ENCODE measurements at places on chromosomes 2 and 18.

GRCh38 chr2:100928235-100928634 lies 73.9 kb upstream of the RPL31 start:
- no peak for DNase-seq

GRCh38 chr2:232543928-232544631 lies 4.6 kb downstream of the CHRNG start:
- no peak for DNase-seq

GRCh38 chr2:45715601-45716379 lies 64.3 kb downstream of the PRKCE start:
- no peak for DNase-seq

DNA sequence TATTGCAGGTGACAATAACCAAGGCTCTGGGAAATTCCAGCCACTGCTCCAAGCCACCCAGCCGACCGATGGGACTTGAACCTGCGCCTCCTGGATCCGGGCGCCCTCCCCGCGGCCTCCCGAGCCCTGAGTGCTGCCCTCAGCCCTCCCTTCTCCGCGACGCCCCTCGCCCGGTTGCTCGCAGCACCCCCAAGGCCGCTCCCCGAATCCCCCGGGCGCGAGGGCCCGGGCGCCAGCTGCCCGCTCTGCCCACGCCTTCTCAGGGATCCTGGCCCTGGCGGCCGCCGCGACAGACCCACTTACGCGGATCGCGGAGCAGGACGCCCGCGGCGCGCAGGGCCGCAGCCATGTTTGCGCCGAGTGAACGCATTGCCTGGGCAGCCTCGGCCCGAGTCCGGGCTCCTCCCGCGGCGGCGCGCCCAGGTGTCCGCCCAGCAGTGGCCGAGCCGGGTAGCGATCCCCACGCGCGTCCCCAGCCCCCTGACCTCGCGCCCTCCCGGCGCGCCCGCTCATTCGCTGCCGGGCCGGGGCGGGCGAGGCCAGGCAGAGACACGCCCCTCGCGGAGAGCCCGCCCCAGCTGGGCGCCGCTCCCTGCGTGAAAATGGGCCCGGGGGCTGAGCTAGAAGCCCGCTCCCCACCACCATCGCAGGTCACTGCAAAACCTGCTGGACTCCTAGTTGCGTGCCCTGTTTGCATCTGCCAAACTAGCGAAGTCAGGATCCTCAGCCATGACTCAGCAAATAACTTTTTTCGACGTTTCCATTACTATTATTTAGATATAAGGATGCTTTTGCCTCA lies at the start of gene FECH:
TSS of gene FECH (minus strand) at position 452 of the 799 bp plus-strand sequence. CDS start at position 370, 82 bp downstream.
- peak; percentile 41 for DNase-seq

GRCh38 chr18:50806208-50806616 lies 13.6 kb downstream of the MRO start:
- DNase-seq = no peak

GRCh38 chr18:9362869-9363268 lies 28.3 kb downstream of the TWSG1 start:
- no peak for DNase-seq

- DNase-seq = no peak
Observed at GRCh38 chr2:67502346-67503065, 105.4 kb downstream of the ETAA1 start.

- no peak for DNase-seq
Observed at GRCh38 chr2:23235292-23235691, 149.7 kb upstream of the KLHL29 start.

DNA sequence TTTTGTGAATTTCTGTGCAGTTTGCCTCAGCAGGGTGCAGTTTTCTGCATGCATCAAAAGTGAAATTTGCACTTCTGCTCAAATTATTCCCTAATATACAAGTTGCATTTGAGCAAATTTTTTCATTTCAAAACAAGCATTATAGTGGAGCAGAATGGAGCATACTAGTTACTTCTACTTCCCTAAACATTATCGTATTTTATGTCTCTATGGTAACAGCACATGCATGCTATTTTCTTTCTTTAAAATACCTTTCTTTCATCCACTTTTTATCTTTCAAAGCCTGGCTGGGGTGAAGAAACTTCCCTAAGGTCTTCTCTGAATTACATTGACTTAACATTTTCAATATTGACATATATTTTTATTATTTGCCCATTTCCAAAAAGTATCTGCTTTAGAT lies 11.2 kb downstream of the RHBDD1 start:
- DNase-seq = no peak

GRCh38 chr2:214881647-214882202 lies 72.2 kb upstream of the BARD1 start:
- no peak for DNase-seq

- no peak for DNase-seq
Observed at GRCh38 chr2:130837175-130837810, 579 bp downstream of the ARHGEF4 start.

Data from neural crest cell (in vitro differentiated cells).